Activated naive CD4-positive, alpha-beta T cell (primary cell): ENCODE measurements at places on chromosomes 12 and 14.

DNA sequence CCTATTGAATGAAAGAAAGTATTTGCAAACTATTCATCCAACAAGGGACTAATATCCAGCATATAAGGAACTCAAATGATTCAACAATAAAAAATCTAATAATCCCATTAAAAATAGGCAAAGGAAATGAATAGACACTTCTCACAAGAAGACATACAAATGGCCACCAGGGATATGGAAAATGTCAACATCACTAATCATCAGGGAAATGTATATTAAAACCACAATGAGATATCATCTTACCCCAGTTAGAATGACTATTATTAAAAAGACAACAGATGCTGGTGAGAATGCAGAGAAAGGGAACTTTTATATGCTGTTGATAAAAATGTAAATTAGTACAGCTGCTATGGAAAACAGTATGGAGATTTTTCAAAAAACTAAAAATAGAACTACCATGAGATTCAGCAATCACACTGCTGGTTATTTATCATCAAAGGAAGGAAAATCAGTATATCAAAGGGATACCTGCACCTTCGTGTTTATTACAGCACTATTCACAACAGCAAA is 89.3 kb downstream of the GARIN6 start:
- DNase-seq, result no peak

- DNase-seq, result peak; percentile 41
Measured at GRCh38 chr12:57476162-57476992, 3.3 kb downstream of the ARHGAP9 start.

DNA sequence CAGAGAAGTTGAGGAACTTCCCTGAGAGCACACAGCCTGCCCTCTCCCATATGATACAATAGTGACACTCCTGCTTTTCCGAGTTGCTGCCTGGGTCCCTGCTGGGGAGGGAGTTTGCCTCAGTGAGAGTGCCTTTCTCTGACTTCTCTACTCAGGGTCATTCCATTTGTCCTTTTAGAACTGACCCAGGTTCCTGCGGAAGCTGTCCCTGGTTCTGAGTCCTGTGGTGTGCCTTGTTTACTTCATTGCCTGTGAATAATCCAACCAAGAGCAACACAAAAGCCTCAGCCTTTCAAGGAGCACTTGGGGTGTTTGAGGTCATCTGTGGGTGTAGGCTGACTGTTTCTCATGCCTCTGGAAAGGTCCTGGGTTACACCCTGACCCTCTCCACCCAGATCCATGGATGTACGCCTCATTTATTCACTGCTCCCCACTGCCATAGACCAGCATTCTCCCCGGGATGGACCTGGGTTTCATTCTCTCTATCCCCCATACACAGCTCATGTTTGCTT is 13.6 kb downstream of the SERPINA1 start:
- no peak for DNase-seq

DNA sequence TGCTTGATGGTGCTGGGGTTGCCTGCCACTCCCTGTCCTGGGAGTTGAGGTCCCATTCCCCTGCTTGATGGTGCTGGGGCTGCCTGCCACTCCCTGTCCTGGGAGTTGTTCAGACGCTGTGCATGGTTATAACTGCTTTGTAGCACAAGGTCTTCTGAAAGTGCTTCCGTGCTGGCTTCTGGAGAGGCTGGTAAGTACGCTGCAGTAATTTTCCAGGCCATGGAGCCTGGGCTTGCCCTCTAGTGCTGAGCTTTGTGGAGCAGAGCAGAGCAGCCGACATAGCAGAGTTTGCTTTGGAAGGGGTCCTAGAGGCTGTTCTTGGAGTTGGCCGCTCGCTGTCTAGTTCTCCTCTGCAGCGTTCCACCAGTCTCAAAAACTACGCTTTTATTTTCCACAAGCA is 6.3 kb downstream of the B4GALNT3 start:
- no peak for DNase-seq

DNA sequence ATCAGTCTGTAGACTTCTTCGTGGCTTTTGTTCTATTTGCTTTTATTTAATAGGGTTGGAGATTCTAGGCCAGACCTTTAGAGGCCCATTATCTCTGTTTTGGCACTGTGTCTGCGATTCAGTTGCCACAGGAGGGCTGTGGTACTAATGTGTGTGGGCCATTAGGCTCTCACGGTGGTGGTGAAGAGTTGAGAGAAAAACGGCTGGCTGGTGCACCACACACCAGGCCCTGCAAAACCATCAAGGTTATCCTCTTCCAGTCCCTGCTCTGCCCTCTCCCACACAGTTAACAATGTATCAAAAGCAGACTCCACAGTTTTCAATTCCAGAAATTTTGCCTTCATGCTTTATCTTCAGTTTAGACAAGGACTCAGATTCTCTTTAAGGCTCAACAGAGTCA is 97.7 kb downstream of the MYF5 start:
- no peak for DNase-seq

- DNase-seq, result no peak
Measured at GRCh38 chr12:122845041-122845864, 10.0 kb downstream of the HIP1R start.

DNA sequence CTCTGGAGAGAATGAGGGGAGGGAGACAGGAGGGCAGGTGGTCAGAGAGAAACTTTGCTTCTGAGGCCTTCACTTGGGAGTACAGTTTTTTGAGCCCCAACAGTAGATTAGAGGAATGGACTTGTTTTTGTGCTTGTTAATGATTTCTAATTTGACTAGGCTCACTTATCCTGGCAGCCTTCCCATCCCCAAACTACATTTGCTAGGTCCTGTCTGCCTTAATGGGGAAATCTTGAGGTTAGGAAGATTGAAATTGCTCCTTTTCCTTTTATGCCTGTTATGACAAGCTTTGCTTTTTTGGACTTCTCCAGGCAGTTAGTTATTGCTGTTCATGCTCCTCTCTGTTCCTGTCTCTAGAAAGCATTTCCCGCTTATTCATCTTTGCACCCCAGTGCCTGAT is 37.7 kb downstream of the SYNE2 start:
- DNase-seq, result no peak

- DNase-seq, result no peak
Measured at GRCh38 chr14:74959596-74960180, 4.3 kb upstream of the PGF start.

DNA sequence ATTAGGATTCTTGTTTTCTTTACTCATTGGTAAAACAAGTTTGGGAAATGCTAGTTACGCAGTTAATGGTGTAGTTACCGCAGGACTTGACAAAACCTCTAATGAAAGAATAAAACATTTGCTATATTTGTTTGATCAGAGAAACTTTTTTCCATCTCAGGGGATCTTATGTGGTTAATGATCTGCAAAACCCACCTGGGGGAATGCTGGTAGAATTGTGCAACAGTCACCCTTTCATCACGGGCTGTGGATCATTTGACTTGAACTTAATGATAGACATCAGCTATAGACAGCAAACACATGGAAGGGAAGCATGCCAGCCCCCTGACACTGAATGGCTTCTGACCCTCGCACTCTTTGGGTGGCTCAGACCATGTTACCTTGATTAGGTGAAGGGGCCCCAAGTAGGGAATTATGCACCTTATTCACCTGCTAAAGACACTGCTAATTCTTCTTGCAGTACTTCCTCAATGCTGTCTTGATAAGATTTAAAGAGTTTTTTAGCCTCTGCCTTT is 84.2 kb downstream of the PDE3A start:
- DNase-seq, result no peak

GRCh38 chr12:94405413-94406116 is 54.1 kb downstream of the CEP83 start:
- DNase-seq, result no peak

DNA sequence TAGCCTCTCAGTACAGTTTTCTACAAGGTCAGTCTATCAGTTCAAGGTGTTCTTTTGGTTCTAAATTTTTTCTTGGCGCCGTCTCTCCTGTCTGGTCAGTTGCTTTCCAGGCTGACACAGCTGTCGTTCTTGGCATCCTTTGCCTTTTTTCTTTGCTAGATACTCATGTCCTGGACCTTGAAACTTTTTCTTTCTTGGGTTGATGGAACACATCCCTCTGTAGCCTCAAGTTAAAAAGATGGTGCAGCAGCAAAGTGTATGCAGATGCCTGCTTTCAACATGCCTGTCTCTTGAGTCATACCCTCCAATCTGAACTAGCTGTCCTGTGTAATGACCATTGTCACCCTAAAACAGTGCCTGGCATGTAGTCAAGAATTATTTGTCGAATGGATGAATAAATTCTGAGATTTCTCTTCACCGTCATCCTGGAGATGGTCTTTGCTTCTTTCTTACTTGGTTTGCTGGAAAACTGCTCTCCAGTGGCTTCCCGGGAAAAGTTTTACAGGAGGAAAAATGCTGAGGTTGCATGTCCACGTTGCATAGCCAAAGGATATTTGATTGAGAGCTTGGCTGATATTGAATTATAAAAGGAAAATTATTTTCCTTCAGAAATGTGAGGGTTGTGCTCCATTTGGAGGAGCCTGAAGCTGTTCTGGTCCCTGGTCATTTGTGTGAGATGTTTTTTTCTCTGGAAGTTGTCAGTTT is 4.6 kb downstream of the NYNRIN start:
- no peak for DNase-seq

DNA sequence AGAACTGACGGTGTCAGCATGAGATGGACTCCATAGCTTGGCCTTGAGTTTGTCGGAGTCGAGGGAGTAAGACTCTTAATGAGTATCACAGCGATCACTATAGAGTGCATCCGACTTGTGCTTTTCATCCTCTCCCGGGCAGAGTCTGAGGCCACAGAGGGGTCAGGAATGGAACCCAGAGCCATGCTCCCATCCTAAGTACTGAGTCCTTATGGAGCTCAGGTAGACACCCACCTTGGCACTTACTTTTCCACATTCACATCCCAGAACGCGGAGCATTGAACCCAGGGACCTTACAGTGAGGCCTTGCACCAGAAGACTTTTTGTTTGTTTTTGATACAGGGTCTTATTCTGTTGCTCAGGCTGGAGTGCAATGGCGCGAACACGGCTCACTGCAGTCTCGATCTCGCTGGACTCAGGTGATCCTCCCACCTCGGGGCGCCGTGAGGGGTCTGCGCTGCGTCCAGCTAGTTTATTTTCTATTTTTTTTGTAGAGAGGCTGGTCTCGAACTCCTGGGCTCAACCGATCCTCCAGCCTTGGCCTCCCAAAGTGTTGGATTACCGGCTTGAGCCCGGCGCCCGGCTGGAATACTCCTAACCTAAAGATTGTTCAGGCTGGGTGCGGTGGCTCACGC is 719 bp upstream of the SRSF9 start:
- DNase-seq, result no peak

GRCh38 chr12:54390176-54390667 is 5.7 kb upstream of the ZNF385A start:
- no peak for DNase-seq

DNA sequence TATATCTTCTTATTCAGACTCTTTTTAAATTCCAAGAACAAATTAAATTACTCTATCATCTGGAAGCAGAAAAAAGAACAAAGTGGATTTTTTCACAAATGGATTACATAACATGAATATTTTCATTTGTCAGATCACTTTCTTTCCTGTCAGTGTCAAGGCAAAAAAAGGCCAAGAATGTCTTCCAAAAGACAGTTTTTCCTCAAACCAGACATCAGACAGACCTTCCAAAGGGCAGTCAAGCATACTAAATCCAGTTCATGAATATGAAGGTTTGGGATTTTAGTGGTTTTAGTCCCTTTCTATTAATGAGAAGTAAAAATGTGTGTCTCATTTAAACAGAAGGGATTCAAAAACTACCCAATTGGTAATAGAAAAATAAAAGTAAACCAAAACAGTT is 336.0 kb downstream of the CEP128 start:
- DNase-seq, result no peak

GRCh38 chr12:51329742-51330141 is 5.8 kb upstream of the BIN2 start:
- no peak for DNase-seq

- peak; percentile 34 for DNase-seq
Measured at GRCh38 chr12:119989361-119989730, 310 bp downstream of the BICDL1 start.

DNA sequence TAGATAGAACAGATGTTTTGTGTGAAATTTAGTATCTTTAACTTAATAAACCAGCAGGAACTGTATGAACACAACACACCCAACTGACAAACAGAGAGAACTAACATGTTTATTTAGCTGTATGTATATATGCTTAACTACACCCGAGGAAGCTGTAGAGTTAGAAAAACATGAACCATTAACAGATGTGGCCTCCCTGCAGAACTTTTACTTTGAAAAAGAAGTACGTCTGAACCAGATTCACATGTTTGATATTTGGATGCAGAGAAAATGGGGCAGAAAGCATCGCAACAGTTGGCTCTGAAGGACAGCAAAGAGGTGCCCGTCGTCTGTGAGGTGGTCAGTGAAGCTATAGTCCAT is at the start of gene REP15:
REP15 (plus strand) TSS at position 155 of the 360 bp plus-strand sequence; CDS start at position 271, 116 bp downstream.
- DNase-seq, result no peak

DNA sequence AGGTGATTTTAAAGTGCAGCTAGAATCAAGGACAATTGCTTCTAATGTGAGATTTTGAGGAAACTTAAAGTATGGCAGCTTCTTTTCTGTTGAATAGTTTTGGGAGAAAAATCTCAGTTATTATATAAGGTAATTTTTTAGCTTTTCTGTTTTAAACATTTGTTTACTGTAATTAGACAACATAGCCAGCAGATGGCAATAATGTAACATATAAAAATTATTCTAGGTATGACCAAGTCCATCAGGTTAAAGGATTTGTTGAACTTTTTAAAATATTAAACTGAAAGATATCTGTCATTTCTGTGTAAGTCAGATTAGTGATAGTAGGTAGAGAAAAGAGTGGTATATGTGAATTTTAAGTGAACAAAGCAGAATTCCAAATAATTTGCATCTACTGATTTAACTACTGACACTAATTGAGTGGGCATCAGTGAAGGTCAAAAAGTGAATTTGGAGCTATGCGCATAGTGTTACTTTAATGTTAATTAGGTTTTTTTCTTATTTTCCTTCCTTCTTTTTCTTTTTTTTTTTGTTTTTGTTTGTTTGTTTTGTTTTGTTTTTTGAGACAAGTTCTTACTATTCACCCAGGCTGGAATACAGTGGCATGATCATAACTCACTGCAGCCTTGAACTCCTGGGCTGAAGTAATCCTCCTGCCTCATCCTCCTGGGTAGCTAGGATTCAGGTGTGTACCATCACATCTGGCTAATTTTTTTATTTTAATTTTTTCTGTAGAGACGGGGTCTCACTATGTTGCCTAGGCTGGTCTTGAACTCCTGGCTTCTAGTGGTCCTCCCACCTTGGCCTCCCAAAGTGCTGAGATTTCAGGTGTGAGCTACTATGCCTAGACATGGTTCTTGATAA is 18.6 kb downstream of the PRORP start:
- DNase-seq, result no peak

- DNase-seq, result no peak
Measured at GRCh38 chr14:85688006-85688405, 158.1 kb downstream of the FLRT2 start.

GRCh38 chr14:67265131-67265530 is 23.9 kb downstream of the PALS1 start:
- DNase-seq, result no peak

GRCh38 chr14:102821252-102821651 is 44.0 kb downstream of the TRAF3 start:
- no peak for DNase-seq

GRCh38 chr12:39173726-39174125 is 268.3 kb upstream of the CPNE8 start:
- DNase-seq, result no peak

DNA sequence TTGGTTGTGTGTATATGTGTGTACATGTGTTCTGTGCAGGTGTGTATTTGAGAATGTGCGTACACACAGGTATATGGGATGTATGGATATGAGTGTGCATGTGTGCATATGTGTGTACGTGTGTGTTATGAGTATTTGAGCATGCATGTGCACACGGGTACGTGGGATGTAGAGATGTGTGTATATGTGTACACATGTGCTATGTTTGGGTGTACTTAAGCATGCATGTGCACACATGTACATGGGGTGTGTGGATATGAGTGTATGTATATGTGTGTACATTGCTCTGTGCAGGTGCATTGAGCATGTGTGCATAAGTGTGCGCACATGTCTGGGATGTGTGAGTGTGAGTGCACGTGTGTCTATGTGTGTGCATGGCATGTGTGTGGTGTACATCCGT is 34.3 kb upstream of the SFSWAP start:
- no peak for DNase-seq
